CD4-positive, alpha-beta T cell treated with Interleukin-17A for 4 hours (primary cell): ENCODE measurements at places on chromosomes 12 and 14.
A peak's percentile ranks its signal among the peaks of the same experiment; 100 is the strongest.

- DNase-seq = no peak
Observed at GRCh38 chr12:41151793-41152192, 36.3 kb upstream of the PDZRN4 start.

DNA sequence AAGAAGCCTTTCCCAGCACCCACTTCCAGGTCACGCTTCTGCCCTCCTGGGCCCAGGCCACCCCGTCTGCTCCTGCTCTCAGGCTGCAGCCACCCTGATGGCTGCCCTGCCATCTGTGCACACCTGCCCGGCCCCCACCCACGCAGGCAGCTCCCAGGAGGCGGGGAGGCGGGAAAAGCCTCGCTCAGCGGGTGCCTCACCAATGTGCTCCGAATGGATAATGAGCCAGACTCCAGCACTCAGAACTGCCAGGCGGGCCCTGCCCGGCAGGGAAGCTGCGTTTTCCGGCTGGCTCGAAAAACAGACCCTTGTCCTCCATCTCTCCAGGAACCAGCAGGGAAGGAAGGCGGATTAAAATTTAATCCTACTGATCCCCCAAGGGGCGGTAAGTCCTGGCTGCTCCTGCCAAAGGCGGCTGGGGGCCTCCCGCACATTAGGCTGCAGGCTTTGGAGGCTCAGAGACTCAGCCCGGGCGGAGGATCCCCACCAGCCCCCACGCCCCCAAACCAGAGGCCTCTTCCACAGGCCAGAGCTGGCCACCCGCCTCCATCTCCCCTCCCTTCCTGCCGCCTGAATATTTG is 104.0 kb downstream of the NCOR2 start:
- no peak for DNase-seq

GRCh38 chr12:93360688-93361087 is 17.0 kb upstream of the NUDT4 start:
- DNase-seq = no peak

DNA sequence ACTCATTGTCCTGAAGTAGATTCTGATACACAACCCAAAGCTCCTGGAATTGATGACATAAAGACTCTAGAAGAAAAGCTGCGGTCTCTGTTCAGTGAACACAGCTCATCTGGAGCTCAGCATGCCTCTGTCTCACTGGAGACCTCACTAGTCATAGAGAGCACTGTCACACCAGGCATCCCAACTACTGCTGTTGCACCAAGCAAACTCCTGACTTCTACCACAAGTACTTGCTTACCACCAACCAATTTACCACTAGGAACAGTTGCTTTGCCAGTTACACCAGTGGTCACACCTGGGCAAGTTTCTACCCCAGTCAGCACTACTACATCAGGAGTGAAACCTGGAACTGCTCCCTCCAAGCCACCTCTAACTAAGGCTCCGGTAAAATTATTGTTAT is 63.8 kb downstream of the RAD52 start:
- DNase-seq = no peak

- DNase-seq = no peak
Observed at GRCh38 chr12:71183018-71183417, 25.2 kb upstream of the TSPAN8 start.

DNA sequence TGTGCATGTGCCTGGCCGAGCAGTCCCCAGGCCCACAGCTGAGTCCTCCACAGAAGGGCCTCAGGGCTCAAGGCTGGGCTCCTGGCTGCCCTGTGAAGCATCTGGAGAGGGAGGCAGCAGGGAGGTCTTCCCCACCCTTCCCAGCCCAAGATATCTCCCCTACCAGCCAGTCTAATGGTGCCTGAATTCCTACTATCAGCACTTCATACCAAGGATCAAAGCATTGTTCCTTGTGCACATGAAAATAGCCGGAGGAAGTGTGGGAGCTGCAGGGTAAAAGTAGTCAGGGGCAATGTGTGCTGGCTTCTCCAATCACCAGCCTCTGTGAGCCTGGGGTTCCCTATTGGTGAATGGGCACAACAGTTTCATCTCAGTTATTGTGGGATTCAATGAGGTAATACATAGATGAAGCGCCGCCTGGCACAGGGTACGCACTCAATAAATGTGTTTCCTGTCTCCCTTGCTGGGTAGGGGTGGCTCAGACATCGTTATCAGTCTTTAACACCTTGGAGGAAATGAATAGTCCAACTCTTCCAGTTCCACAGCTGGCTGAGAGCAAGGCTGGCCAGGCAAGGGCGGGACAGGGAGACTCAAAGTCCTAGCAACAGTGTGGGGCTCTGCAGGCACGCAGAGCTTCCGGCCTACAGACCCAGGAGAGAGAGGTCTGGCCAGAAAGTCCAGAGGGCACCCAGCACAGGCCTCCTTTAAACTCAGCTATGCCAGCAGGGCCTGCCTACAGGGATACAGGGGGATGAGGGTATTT is 39.1 kb upstream of the PNMA1 start:
- DNase-seq = peak; percentile 70

DNA sequence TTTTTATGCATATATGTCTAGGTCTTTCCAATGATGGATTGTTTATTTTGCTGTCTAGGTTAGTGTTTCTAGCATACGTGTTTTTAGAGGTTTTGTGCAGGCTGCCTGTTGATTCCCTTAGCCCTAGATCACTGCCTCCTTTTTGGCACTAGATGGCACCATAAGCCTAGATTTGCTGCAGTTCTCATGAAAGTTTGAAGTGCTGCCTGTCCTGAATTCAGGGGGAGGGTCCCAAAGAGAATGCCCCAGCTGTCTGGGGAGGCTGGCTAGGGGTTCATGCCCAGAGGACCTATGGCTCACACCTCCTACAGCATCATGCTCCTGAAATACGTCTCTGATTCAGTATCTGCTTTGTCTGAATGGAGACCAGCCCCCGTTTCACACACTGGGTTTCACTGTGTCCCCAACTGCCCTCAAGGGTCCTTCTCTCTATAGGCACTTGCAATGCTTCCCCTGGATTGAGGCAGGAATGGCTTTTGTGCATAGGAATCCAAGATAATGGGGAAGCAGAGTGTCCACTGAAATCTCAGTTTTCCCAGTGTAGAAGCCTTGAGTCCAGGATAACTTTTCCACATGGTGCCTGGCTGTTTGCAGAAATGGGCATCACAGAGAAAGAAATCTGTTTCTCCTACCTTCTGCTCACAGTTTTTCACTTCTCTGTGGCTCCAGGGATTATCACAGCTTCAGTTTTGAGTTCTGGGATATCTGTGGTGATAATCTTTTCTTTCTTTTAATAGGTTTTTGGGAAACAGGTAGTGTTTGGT is 14.2 kb upstream of the TXNRD1 start:
- DNase-seq = peak; percentile 52

DNA sequence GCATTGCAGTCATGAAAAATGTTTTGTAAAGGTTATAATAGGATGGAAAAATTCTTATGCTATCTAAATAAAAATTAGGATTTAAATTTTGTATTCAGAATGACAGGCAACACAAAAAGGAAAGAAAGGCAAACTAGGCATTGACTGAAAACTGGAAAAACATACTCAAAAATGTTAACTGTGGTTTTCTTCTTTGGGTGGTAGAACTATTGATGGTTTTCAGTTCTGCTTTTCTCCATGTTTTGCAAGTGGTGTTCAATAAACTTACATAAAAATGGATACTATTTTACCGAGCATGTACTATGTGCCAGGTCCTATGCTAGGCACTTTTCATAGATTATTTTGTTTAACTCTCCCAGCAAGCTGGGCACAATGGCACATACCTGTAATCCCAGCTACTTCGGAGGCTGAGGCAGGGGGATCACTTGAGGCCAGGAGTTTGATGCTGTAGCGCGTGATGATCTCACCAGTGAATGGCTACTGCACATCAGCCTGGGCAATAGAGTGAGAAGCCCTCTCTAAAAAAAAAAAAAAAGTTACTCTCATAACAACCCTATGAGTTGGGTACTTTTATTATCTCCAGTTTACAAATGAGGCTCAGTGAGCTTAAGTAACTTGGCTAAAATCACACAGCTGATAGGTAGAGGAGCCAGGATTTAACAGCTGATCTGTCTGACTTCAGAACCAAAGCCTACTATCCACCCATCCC is 26.3 kb upstream of the TCP11L2 start:
- no peak for DNase-seq

DNA sequence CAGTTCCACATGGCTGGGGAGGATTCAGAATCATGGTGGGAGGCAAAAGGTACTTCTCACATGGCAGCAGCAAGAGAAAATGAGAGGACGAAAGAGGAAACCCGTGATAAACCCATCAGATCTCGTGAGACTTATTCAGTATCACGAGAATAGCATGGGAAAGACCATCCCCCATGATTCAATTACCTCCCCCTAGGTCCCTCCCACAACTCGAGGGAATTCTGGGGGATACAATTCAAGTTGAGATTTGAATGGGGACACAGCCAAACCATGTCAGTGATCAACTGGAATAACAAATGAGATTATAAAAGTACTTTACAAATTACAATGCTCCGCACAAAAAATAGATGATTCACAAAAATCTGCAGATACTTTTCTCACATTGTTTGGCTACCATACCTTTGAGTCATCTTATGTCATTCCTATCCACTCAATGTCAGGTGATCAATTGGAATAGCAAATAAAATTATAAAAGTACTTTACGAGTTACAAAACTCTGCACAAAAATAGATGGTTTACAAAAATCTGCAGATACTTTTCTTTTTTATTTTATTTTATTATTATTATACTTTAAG is 338.9 kb downstream of the C12orf50 start:
- no peak for DNase-seq

DNA sequence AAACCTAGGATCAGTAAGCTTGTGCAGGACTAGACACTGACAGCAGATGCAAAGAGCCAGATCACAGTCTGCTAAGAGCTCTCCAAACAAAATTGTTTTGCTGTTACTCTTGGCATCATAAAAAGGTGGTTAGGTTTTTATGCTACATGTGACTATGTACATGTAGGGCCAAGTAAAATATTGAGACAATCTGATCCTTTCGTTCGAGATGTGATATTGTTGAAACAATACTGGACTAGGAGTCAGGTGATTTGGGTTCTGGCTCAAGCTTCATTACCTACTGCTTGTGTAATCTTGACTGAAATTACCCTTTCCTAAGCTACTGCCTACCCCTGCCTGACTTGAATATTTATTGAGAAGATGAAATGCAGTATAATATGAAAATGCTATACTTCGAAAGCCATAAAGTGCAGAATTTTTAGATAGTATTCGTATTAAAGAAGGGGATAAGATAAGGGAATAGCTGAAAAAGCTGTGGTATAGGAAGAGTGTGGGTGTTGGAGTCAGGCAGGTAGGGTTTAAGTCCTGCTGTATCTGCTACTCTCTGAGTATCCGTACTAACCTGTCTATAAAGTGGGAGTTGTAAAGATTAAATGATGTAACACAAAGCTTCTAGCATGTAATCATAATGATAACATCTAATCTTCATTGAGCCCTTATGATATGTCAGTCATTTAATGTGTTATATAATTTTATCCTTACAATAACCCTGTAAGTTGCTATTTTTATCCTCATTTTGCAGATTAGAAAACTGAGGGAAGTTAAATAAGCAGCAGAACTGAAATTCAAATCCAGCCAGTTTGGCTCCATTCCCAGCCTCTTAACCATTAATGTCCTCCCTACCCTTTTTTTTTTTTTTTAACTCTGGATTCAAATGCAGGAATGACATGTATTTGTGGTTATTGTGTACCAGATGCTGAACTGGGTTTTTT is 38.6 kb upstream of the ATF1 start:
- DNase-seq = no peak

- no peak for DNase-seq
Observed at GRCh38 chr12:27429606-27430005, 16.9 kb upstream of the SMCO2 start.

DNA sequence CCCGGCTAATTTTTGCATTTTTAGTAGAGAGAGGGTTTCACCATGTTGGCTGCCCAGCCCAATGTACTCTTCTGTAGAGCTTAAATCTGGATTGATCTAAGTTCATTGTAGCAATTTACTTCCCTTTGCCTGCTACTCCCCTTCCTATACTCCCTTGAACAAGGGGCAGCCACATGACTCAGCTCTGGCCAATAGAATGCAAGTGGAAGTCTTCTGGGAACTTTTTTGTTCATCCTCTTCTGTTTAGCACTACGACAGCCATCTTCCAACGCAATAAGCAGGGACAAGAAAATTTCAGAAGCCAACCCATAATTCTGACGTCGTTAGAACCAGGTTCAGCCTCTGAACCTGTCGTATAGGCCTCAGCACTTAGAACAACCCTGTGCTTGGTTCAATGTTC is 6.4 kb upstream of the RAD52 start:
- no peak for DNase-seq

DNA sequence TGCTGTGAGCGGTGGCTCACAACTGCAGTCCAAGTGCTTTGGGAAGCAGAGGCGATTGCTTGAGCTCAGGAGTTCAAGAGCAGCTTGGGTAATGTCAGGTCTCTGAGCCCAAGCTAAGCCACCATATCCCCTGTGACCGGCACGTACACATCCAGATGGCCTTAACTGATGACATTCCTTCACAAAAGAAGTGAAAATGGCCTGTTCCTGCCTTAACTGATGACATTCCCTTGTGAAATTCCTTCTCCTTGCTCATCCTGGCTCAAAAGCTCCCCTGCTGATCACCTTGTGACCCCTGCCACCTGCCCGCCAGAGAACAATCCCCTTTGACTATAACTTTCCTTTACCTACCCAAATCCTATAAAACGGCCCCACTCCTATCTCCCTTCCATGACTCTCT is 48.6 kb downstream of the SLC25A47 start:
- DNase-seq = no peak

DNA sequence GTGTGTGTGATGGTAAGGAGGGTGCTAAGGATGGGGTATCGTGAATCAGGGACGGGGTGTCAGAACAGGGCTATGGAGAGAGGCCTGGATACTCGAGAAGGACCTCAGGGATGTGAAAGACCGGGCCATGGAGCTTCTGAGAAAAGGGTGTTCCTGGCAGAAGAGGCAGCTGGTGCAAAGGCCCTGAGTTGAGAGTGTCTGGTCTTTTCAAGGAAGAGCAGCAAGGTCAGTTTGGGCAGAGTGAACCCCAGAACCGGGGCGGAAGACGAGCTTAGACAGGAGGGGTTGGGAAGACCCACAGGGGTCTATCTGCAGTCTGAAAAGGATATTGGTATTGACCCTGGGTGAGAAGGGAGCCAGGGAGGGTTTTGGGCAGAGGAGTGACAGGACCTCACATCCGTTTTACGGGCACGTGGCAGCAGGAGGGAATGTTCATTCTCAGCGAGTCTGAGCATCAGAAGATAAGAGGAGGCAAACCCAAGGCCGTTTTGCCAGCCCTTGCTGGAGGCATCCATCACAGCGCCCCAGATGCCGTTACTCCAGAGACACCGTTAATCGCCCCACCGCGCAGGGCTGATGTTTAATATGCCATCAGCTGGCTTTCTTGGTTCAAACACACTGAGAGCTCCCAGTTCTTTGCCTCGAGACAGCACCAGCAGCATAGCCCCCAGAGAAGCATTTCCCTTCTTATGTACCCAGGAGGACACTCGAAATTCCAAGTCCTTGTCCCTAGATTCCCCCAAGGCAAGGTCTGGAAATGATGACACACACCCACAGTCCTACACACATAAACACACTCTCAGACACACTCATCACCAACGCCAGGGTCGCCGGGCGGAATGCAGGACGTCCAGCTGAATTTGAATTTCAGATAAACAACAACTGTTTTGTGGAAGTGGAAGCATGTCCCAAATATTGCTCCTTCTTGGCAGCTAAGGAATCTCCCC is 41.4 kb upstream of the EML1 start:
- no peak for DNase-seq
